ENCODE measurements at places on chromosomes 2 and 18.

GRCh38 chr2:231926761-231927565 is 767 bp upstream of the NPPC start:
- peak; percentile 20 for DNase-seq

GRCh38 chr2:1497122-1497611 is 83.9 kb downstream of the TPO start:
- no peak for DNase-seq

DNA sequence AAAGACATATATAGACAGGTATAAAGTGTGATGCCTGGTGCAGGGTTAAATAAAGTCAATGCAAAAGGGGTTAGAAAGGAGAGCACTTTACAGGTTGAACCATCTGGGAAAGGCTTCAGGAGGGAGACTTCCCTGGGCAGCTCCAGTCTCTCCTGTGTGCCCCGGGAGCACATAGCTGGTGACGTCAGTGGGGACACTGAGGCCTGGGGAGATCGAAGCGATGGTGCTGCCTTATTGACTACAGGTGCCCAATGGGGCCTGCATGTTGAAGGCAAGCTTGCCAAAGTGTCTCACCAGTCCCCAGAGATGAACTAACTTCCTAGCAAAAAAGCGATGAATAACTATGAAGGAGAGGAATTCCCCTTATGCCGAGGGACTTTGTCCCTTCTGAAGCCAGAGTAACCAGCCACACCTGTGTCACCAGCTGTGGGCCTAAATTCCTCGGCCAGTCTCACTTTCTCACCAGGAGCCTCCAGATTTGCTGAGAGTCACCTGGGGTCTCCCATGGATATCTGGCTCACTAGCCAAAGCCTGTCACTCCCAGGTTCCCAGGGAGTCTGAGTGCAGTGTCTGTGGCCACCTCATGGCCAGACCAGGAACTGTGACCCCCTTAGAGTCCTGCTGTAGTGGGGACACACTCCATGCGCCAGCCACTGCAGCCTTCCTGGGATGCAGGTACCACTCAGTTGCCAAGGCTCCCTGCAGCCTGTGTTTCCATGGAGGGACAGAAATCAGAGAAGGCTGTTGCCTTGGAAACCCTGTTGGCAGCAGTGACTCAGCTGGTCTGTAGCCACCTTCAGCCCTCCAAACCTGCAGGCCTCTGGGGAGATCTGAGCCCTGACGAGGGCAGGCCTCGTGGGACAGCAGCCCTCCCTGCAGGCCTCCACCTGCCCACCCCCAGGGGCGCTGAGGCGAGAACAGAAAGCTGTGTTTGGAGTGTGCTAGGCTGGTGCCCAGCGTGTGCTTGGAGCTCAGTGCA is 128.7 kb downstream of the CTIF start:
- no peak for DNase-seq

DNA sequence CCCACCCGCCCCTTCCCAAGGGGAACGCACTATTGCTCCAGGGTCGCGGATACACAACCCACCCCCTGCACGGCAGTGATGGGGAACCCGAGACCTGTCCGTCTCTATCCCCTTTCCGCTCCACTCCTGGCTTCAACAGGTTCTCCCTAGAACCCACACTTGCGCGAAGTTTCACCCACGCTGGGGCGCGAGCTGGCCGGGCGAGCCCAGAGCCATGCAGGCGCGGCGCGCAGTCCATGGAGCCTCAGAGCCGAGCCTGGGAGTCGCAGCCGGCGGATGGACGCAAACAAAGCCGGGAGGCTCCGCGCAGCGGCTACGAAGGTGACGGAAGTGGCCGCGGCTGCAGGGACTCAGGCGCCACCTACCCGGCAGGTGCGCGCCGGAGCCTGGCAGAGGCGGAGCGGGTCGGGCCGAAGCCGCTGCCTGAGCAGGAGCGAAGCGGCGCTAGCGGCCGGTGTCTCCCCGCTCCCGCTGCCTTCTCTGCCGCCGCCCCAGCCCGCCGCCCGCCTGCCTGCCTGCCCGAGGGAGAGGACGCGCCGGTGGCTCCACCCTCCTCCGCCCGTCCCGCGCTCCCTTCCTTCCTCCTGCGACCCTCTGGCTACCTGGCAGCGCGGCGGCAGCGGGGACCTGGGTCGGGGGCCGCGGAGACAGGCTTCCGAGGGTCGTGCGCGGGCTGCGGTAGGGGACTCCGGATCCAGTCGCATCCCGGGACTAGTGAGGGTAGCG is 14.0 kb downstream of the ALPG start:
- no peak for DNase-seq

- no peak for DNase-seq
Measured at GRCh38 chr2:69694894-69695849, 46.8 kb upstream of the ANXA4 start.

DNA sequence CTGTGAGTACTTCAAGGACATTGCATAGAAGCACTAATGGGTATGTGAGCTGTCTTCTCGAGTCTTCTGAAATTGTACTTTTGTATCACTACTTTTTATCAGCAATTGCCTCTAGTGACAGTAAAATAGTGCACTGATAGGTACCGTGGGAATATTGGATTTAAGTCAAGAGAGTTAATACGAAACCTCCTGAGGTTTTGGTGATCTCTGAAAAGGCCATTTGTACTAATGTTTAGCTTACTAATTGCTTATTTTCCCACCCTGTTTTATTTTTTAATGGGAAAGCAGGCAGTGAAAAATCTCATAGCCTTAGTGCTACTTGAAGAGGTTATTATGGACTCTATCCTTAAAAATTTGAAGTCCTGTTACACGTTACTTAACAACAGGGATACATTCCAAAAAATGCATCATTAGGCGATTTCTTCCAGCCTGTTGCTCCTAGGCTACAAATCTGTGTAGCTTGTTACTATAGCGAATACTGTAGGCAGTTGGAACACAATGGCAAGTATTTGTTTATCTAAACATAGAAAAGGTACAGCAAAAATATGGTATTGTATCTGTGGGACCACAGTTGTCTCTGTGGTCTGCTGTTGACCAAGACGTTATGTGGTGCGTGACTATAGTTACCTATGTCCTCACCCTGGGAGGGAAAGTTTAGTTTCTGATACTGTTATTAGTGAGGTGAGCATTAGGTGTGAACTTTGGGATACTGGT is 65.9 kb downstream of the CAB39 start:
- no peak for DNase-seq

DNA sequence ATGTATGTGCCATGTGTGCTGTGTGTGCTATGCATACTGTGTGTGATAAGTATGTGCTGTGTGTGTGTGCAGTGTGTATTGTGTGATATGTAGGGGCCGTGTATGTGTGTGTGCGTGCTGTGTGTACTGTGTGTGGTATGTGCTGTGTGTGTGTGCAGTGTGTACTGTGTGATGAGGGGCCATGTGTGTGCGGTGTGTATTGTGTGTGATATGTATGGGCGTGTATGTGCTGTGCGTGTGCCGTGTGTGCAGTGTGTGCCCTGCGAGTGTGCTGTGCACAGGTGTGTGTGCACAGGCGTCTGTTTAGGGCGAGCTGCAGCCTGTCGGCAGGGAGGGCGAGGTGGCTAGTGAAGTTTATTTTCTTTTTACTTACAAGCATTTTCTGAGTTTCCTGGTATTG is 16.1 kb downstream of the SNORC start:
- DNase-seq, result no peak

GRCh38 chr2:218081695-218082094 is 12.6 kb downstream of the RUFY4 start:
- DNase-seq, result no peak

- DNase-seq, result no peak
Measured at GRCh38 chr18:9828506-9829396, 57.0 kb upstream of the TXNDC2 start.

DNA sequence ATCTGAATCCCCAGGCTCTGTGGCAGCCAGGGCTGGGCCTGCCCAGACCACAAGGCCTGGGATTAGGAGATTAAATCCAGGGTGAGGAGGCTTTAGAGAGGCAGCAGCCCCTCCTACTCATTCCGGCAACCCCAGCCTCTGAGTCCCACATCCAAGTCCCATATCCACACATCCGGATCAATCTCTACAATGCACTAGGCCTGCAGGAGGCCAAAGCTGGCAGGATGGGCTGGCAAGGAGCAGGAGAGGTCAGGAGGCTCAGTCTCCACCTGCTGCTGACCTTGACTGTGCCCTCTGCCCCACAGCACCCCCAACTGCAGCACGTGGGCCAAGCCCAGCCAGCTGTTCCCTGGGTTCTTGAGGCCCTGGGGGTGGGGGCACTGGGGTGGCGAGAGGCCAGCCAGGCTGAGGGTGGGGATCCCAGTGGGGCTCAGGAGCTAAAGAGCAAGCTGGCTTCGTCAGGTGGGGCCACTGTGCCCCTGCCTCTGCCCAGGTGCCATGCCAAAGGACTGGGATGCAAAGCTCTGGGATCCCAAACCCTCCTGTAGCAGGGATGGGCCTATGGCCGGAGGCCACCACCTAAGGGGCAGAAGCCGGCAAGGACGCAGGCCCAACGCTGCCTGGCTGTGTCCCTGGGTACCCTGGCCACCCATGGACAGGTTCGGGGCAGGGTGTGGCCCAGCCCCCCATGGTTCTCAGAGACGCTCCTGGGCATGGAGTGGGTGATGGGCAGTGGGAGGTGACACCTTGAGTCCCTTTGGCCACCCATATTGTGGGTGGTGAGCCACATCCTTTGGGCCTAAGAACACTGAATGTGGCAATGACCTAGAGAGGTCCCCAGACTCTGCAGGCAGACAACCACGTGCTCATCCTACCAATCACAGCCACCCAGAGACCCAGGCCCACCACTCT is 3.2 kb downstream of the KIF1A start:
- no peak for DNase-seq

- no peak for DNase-seq
Measured at GRCh38 chr2:222955008-222955407, 94.2 kb downstream of the ACSL3 start.

GRCh38 chr2:26068602-26069298 is 34.9 kb downstream of the RAB10 start:
- DNase-seq, result peak; percentile 11

Data from stimulated activated CD4-positive, alpha-beta T cell treated with anti-CD3 and anti-CD28 coated beads, Interleukin-1b, Interleukin-23, amount 100 ng/mL, for 24 hours (primary cell).